ENCODE measurements at places on chromosomes 2 and 18. TPM values are rescaled to one million over a fixed set of nuclear protein-coding genes. Genes with fewer than 3 reads are reported as not detected.

DNA sequence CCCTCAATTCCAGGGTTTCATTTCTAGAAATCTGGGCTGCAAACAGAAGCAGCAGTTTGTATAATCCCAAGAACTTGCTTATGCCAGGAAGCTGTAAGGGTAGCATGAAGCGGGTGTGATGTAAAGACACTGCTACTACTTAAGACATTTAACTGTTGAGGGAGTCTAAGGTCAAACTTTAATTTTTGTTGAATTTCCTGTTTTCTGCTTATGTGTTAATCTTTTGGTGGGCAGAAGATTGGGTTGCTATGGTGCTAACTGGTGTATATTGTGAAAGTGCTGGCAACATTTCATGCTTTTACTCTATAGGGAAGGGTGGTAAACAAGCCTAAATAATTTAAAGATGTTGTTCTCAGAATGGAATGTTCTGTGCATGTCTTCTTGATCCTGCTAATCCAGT, 2.7 kb downstream of the NCOA1 start:
- no peak for DNase-seq
- H3K4me3 ChIP-seq = peak overlapping the region; percentile 6
- no peaks in the 10 kb centered on the region for H3K27me3 ChIP-seq
- no peaks in the 10 kb centered on the region for H3K36me3 ChIP-seq

DNA sequence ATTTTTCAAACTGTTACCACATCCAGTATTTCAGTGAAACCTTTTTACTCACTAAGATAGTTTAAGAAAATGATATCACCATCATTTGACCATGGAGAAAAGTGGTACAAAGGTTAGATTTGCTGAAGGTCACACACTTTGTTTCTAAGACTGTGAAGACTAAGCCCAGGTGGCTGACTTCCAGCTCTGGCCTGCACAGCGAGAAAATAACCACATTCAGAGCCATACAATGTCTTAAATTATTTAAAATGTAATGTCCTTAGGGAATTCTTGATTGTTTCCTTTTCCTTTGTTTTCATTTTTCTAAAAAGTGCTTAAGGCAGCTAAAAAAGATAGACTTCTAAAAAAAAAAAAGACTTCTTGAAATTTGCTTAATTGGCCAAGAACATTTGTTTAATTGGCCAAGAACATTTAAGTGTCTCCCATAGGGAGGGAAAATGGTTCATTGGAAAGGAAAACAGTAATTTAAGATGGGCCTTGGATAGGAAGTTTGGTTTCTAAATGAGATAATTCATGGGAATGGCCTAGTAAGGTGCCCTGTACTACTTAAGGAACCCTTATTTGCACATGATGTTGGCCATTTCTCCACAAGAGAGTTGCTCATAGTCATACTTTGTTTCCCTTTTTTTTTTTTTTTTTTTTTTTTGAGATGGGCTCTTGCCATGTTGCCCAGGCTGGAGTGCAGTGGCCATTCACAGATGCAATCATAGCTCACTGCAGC, 45.2 kb downstream of the CYP1B1 start:
- no peak overlapping the region for H3K4me3 ChIP-seq
- no peaks in the 10 kb centered on the region for H3K4me1 ChIP-seq
- H3K36me3 ChIP-seq = no peaks in the 10 kb centered on the region
- no peak for DNase-seq

- no peaks in the 10 kb centered on the region for H3K4me1 ChIP-seq
- DNase-seq = no peak
- H3K36me3 ChIP-seq = no peaks in the 10 kb centered on the region
These were observed 156.2 kb upstream of the CELF4 start for GRCh38 chr18:37721544-37722522.

Gene AQP12A
- total RNA-seq = not detected

GRCh38 chr2:203412546-203413331, 84.5 kb downstream of the ABI2 start:
- H3K27me3 ChIP-seq = no peaks in the 10 kb centered on the region
- H3K27ac ChIP-seq = no peak overlapping the region
- peaks cover 3% of the 10 kb centered on the region for H3K4me1 ChIP-seq
- DNase-seq = no peak

GRCh38 chr18:47323158-47323557, 71.7 kb upstream of the SKOR2 start:
- no peak overlapping the region for H3K27ac ChIP-seq
- no peaks in the 10 kb centered on the region for H3K4me1 ChIP-seq
- DNase-seq = no peak
- H3K36me3 ChIP-seq = no peaks in the 10 kb centered on the region
- no peak overlapping the region for H3K4me3 ChIP-seq

Gene IL1R2
- total RNA-seq = 36.2 TPM

- H3K4me1 ChIP-seq = no peaks in the 10 kb centered on the region
- DNase-seq = no peak
- no peak overlapping the region for H3K4me3 ChIP-seq
These were observed 130.9 kb upstream of the ASB18 start for GRCh38 chr2:236395067-236395466.

Gene MC4R
- not detected for total RNA-seq

DNA sequence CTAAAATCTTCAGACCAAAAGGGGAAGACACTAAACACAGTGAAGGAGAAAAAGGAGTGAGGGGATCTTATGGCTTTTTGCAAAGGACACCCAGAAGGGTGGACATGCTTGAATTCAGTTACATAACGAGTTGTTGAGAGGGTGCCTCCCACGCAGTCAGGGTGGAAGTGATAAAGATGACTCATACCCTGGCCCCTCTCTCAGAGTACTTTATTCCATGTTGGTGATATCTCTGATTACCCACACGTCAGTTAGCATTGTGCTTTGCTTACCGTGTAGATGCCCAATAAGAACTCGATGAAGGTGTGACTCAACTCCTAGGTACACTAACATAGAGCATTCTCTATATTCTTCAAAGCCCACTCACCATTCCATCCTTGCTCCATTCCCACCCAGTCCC, 44.4 kb downstream of the EN1 start:
- H3K36me3 ChIP-seq = no peaks in the 10 kb centered on the region
- no peak overlapping the region for H3K27ac ChIP-seq
- no peak overlapping the region for H3K4me3 ChIP-seq
- no peak for DNase-seq
- peaks cover under 1% of the 10 kb centered on the region for H3K4me1 ChIP-seq

DNA sequence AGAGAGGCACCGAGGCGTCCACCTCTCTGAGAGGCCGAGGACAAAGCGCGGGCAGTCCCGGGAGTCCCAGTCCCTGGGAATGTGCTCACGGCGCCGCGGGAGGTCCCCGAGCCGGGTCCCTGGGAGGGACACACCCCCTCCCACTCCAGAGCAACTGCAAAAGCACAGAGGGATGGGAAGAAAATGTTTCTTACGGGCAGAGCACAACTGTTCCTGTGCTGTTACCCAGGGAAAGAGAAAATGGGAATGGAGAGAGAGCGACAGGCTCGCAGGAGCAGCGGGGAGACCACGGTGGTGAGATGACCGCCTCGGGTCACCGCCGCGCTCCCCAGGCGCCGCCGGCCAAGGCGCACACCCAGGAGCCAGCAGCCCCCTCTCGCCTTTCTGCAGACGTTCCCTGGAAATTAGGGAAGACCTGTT, 1.2 kb upstream of the BCL11A start:
- peak overlapping the region; percentile 70 for H3K4me3 ChIP-seq
- peaks cover 55% of the 10 kb centered on the region for H3K27me3 ChIP-seq
- no peak for DNase-seq
- H3K27ac ChIP-seq = no peak overlapping the region
- no peaks in the 10 kb centered on the region for H3K36me3 ChIP-seq

Gene PARD6G
- 0.40 TPM for total RNA-seq

DNA sequence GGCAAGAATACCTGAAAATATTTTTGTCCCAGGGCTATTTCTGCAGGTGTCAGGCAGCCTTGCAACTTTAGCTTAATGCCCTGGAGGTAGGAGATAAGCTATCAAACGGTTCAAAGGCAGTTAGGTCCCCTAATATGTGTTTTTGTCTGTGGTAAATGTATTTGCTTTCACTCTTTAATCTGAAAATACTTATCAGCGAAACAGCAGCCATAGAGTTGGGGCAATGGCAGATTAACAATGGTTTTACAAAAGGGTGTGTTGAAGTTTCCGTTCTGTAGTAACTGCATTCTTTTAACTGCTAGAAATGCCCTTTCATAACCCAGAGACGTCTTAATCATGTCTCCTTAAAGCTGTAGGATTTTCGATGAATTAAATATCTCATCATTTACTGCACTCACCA, 265.0 kb upstream of the TRIB2 start:
- DNase-seq = no peak
- no peaks in the 10 kb centered on the region for H3K36me3 ChIP-seq
- peak overlapping the region; percentile 58 for H3K4me3 ChIP-seq

DNA sequence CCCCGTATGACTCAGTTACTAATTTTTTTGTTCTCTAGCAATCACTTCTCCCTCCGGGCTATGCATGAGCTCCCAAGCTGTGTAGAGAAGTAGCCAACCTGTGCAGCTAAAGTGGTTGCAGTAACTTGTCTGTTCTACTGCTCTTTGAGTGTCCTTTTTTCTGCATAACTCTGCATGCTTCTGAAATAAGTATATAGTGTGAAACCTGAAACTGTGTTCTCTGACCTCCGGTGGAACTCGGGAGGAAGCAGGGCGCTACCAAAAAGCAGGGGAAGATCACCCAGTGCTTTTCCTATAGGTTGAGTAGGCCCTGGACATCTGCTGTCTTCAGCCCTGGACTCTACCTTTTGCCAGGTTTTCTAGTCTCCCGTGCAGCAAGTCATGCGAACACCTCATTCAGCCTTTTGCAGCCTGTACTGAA, 47.8 kb downstream of the PHLPP1 start:
- H3K27ac ChIP-seq = no peak overlapping the region
- H3K36me3 ChIP-seq = no peaks in the 10 kb centered on the region
- DNase-seq = no peak
- peaks cover 9% of the 10 kb centered on the region for H3K4me1 ChIP-seq
- no peak overlapping the region for H3K4me3 ChIP-seq

Gene COL3A1
- not detected for total RNA-seq

Gene ABCG8
- total RNA-seq = not detected

DNA sequence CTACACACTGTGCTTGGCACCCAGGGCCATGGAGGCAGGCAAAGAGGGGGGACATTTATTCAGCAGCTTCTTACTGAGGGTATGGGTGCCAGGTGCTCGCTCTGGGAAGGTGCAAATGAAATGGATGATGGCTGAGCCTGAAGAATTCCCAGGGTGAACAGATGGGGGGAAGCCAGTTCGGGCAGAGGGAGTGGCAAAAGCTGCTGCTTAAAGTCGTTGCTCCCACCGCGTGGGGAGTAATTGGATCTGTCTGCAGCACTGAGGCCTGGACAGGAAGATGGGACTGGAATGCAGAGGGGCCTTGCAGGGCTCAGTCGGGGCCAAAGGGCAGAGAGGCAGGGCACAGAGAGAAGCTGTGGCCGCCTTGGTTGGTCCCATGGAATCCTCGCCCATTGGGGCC, 51.2 kb downstream of the NEDD4L start:
- H3K4me1 ChIP-seq = no peaks in the 10 kb centered on the region
- DNase-seq = no peak
- H3K27me3 ChIP-seq = peaks cover 4% of the 10 kb centered on the region
- H3K27ac ChIP-seq = no peak overlapping the region
- H3K4me3 ChIP-seq = no peak overlapping the region

Gene MC2R
- not detected for total RNA-seq

DNA sequence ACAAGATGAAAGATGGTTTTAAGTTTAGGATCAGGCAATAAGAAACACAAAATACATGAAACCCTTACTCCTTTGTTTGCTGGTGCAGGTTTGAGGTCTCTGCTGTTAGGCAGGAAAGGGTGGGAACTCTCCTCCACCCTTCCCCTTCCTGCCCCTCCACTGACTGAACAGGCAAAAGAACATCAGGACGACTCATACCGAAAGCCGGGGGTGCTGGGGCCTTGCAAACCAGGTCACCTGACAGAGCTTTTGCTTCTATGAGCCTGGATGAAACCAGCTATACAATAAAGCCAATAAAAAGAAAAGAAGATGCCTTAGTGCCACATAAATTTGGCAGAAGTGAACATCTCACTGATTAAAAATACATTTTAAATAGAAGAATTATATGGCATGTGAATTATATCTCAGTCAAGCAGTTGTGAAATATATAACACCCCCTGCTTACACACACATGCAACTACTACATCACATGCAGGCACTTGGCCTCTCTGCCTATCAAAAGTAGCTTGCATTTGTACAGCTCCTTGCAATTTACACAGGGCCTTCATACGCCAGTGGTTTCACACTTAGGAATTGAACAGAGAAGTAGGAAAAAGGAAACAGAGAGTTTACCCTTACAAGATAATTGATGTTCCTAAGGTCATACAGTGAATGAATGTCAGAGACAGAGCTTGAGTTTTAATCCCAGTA, 215.1 kb upstream of the TRIB2 start:
- H3K27ac ChIP-seq = peak overlapping the region; percentile 71
- peak overlapping the region; percentile 17 for H3K4me3 ChIP-seq
- peaks cover 3% of the 10 kb centered on the region for H3K36me3 ChIP-seq
- no peaks in the 10 kb centered on the region for H3K27me3 ChIP-seq
- peaks cover 92% of the 10 kb centered on the region for H3K4me1 ChIP-seq
- DNase-seq = peak; percentile 89

DNA sequence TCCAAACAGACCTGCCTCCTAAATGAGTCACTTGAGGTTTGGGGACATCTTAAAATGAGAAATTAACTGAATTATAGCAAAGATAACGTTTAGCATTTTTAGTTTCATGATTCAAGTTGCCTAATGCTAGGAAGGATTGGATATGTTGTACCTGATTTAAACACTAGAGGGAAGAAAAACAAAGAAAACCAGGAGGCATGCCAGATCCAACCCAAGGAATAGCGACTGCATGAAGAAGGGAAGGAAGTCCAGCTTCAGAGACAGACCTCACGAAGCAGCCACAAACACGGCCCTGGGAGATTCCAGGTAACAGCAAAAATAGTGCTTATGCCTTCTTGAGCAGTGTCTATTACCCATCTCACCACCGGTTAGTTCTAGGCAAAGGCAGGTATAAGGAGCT, 499.9 kb upstream of the SPHKAP start:
- H3K4me3 ChIP-seq = no peak overlapping the region
- H3K36me3 ChIP-seq = no peaks in the 10 kb centered on the region
- H3K27me3 ChIP-seq = no peaks in the 10 kb centered on the region
